PC-3 (cell line): ENCODE measurements at places on chromosomes 3 and 15. TPM values are rescaled to one million over a fixed set of nuclear protein-coding genes. Genes with fewer than 3 reads are reported as not detected.

DNA sequence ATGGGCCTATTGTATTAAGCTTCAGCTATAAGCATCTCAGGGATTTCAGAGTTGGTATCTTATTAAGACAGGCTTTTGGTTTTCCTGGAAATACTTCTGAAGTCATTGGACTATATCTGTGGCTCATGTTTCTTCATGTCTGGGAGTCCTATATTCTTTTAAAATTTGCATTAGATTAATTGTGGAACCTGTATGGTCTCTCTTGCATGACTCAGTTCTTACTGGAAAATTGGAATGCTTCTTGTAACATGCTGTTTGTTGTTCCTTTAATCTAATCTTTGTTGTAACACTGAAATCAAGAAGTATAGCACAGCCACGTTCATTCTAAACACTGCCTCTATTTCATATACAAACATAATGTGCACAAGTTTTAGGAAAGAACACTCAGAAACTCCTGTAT lies 208.1 kb downstream of the RBMS3 start:
- peak; percentile 38 for DNase-seq

KIF7 gene
- 18.8 and 27.2 TPM in 2 replicates for total RNA-seq

DNA sequence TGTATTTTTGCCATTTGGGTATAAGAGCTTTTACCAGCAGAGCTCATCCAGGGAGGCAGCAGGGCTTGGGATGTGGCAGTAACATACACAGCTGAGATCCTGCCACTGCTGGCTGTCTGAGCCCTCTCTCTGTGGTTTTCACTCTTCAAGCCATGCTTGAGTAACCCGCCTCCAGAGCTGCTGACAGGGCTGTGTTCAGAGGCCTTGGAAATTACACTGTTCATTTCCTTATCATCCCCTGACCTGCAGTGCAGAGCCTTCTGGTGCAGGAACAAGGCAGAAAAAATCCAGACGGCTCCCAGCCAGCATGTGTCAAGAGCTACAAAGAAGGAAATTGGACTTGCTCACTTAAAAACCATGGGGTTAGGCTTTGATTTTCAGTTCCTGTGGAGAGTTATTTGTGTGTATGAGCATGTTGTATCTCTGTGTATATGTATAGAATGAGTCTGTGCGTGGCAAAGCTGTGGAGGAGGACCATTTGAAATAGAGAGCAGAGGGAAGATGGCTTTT lies 47.0 kb downstream of the ZNF609 start:
- DNase-seq, result no peak

DNA sequence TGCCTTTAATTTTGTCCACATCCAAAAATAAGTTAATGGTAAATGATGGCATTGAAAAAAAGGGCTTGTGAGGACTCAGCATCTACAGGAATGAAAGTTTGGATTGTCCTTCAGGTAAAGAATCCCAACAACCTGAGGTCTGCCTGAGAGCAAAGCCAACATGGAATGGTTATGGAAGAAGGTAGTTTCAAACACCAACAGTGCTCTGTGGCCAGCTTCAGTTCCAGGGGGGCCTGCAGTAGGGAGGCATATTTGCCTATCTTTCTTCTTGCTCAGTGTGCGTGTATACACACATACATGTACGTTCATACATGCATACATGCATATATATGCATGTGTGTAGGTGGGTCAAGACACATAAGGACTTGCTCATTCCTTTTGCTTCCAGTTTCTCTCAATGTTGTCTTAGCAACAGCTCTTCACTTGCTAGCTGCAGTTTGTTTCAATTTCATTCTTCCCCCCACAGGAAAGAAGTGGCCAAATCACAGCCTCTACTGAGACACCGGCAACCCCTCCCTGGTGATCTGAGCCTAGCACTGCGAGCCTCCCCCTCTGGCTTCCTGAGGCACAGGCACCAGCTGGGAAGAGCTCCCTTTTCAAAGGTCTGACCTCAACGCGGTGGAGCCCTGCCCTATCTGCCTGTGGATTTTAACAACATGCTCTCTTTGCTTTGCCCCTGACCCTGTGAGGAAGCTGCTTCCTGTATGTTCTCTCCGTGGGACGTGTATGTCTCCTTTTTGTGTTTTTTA lies 146.2 kb downstream of the KLF13 start:
- DNase-seq, result no peak

IGSF11 gene
- total RNA-seq, result 0.66 TPM in 1 of 2 replicates, not detected in the other

DNA sequence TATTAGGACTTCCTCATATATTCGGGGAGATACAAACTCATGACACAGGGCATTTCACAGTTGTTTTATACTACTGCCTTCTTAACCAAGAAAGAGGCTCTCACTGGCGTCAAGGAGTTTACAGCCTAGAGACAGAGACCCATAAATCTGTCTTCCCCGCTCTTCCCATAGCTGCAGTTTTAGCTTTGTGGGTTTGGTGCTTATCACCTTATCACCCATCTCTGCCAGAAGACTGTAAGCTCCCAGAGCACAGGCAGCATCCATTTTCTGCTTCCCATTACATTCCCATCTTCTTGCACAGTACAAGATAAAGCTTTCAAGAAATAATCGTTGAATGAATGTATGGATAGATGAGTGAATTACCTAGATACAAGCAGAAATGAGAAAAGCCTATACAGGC lies 144.3 kb downstream of the TNIK start:
- DNase-seq, result no peak

GOLGA8Q gene
- total RNA-seq, result not detected in 2 replicates

DNA sequence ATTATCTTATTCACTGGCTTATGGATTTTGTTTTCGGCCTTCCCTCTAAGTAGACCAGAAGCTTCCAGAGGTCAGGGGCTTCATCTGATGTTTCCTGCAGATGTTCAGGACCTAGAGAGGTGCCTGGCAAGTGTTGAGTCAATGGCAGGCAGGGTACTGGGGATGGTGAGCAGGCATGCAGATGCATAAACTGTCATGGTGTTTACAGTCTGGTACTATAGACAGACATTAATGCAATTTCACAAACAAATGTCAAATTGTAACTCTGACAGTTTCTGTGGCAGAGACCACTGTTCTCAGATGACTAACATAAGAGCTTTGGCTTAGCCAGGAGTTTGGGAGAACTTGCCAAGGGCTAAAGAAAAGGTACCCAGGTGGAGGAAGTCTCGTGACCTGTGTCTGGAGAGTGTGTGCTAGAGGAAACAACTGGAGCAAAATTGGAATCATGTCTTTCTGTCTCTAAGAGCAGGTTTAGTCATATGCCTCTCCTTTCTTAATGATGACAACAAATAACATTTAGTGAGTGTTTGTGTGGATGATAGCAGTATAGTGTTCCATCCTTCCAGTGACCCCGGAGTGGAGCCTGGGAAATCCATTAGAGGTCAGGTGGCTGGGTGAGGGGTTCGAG lies 53.7 kb upstream of the TRAK1 start:
- DNase-seq, result no peak

- DNase-seq, result no peak
Measured at GRCh38 chr15:71391421-71392088, 276.3 kb downstream of the THSD4 start.

GRCh38 chr3:111610189-111610588 lies 15.0 kb upstream of the ZBED2 start:
- no peak for DNase-seq
